ENCODE measurements at places on chromosomes 2 and 18. TPM values are rescaled to one million over a fixed set of nuclear protein-coding genes. Genes with fewer than 3 reads are reported as not detected.

DNA sequence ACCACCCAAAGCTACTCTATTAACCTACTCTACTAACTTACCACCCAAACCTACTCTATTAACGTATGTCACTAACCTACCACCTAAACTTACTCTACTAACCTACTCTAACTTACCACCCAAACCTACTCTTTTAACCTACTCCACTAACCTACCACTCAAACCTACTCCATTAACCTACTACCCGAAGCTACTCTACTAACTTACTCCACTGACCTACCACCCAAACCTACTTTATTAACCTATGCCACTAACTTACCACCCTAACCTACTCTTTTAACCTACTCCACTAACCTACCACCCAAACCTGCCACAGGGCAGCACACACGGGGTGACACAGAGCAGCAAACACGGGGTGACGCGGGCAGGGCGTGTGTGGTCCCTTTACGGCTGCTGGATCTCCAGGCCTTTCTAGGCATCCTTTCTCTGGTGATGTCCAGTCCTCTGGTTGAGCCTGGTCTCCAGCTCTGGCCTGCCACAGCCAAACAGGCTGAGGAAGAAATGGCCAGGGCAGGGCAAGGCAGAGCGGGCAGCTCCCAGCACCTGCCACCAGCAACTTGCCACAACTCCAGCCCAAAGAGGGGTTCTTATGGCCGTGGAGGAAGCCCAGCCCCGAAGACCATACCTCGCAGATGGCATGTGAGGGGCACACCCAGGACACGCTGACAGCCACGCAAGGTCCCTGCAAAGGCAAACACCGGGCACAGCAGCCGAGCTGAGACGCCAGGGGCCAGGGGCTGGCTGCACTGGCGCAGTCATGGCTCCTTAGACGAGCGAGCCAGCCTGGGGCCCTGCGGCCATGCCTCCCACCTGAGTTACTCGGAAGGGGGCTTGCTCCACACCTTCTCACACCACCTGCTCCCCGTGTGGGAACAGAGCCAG is 25.7 kb downstream of the PXDN start:
- DNase-seq = no peak

- DNase-seq = no peak
Observed at GRCh38 chr2:101461381-101461780, 13.5 kb downstream of the RFX8 start.

DNA sequence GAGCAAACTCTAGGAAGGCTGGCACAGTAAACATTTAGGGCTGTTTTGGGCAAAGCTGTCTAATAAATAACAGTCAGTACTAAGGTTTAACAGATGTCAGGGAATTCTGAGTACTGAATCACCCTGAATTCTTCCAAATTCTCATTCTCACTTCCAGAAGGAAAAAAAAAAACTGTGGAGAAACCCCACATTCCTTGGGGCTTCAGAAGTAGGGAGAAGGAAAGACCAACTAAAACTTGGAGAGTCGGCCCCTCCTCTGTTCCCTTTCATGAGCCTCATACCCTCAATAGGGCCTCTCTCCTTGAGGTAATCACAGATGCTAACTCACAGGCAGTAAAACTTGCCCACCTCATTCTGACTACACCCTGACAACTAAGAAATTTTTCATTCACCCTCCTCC is 62.1 kb downstream of the CCDC148 start:
- no peak for DNase-seq

- DNase-seq = peak; percentile 12
Observed at GRCh38 chr2:235494716-235495372, 1.0 kb downstream of the AGAP1 start.

DNA sequence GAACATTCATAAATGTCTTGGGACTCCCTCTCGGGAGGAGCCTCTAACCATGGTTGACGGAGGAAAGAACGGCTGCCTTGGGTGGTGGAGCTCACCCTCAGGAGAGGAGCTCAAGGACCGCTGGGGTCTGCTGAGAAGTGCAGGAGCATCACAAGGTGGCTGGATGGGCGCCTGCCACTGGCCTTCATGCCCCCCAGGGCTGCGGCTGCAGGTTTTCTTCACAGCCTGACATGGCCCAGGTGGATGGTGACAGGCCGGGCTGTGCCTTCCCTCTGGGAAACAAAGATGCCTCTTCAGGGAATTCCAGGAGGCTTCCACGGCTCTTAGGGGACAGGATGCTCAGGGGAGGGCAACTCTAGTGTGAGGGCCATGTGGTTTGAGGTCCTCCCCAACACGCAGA is 119.5 kb upstream of the PXDN start:
- DNase-seq = no peak

DNA sequence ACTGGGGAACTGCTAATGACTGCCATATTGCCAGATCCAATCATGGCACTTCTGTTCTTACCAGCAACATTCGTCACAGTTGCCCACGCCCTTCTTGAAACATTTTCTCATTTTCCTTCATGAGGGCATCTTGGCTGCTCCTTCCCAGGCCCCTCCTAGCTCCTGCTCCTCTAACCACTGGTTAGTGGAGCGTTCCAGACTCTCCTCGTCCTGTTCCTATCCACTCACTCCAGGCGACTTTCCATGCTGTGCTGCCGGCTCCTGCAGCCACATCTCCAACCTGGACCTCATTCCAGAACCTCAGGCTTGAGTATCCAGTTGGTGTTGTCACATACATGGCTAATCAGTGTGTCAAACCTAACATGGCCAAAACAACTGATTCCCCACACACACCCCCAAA is 1.3 kb upstream of the ADI1 start:
- DNase-seq = no peak

DNA sequence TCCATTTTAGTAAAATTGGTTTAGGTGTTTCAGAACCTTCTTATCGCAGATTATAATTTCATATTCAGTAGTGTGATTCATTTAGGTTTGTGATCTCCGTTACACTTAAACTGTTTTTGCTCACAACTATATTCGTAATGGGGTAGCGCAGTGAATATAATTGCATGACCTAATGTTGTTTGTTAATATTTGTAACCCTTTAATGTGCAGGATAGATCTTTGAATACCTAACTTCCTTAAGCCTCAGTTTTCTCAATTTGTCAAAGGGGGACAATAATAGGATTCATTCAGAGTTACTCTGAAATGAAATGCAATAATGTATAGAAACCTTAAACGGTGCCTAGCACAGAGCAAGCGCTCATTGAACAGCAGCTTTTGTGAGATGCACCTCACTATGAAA is 558 bp upstream of the ZDBF2 start:
- DNase-seq = no peak

DNA sequence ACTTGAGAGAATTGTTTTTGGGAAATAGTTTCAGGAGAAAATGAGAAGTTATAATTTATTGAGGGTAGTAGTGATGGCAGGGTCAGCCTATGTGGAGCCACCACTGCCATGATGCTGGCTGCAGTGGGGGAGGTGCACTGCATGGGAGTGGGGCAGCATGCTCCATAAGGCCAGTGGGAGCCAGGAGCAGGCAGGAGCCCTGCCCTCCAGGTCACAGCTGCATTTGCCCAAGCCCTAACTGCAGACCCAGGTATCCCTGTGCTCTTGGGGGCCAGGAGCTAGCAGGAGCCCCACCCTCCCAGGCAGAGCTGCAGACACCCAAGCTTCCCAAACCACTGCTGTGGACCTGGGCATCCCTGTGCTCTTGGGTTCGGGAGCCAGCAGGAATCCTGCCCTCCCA is 757.3 kb upstream of the CRIM1 start:
- no peak for DNase-seq

DNA sequence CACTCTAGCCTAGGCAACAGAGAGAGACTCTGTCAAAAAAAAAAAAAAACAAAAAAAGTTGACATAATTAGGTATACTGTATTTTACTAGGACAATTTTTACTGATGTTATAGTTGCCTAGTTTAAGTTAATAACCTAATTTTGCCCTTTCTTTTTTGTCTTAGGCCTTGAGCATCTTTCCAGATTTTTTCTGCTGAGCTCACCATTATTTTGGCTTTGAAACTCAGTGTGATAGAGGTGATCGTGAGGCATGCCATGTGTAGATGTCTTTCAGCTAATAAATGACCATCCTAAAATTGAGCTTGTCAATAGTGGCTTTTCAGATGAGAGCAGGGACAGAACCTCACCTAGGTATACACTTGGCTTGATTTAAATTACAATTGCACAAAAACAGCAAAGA is 47.4 kb downstream of the RPRM start:
- DNase-seq = no peak

GRCh38 chr2:222290401-222290735 is 8.4 kb downstream of the PAX3 start:
- DNase-seq = no peak

DNA sequence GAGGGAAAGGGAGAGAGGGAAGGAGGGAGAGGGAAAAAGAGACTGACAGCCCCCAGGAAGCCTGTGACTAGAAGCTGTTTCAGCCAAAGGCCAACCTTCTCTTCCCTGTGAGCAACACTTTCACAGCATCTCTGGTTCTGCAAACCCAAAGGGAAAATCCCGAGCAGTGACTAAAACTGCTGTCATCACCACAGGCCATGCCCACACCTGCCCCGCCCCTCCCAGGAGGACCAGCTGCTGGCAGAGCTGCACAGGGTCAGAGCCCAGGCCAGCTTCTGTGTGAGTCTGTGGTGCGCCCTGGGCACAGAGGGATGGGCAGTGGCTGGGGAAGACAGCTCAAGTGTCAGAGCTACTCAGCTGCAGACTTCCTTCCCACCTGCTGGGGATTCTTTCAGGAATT is 64.9 kb upstream of the OTOS start:
- no peak for DNase-seq

GKN1 gene
- not detected for total RNA-seq

GPR75 gene
- 2.3 TPM for total RNA-seq

CREG2 gene
- 0.20 TPM for total RNA-seq

SH3BP4 gene
- 14.6 TPM for total RNA-seq

SLC4A3 gene
- total RNA-seq = 2.5 TPM

Data from skin of body (tissue), 3 donors.